ENCODE measurements at places on chromosomes 7 and 10. TPM values are rescaled to one million over a fixed set of nuclear protein-coding genes. Genes with fewer than 3 reads are reported as not detected.

PAPOLB gene
- not detected for polyA plus RNA-seq

PROSER2 gene
- polyA plus RNA-seq: not detected

ANKRD16 gene
- polyA plus RNA-seq: 5.5 TPM

TUBAL3 gene
- not detected for polyA plus RNA-seq

AKR1C4 gene
- not detected for polyA plus RNA-seq

C10orf105 gene
- polyA plus RNA-seq: not detected

TPK1 gene
- polyA plus RNA-seq: 40.2 TPM

SPDYE6 gene
- polyA plus RNA-seq: 0.18 TPM

LGI1 gene
- not detected for polyA plus RNA-seq

DEPP1 gene
- not detected for polyA plus RNA-seq

GAD2 gene
- polyA plus RNA-seq: not detected

JCAD gene
- not detected for polyA plus RNA-seq

PDE6C gene
- not detected for polyA plus RNA-seq

ARMC3 gene
- not detected for polyA plus RNA-seq

GJD4 gene
- polyA plus RNA-seq: not detected

CYP2C18 gene
- polyA plus RNA-seq: not detected

All from naive B cell (primary cell).